ENCODE measurements at places on chromosomes 2 and 18.

GRCh38 chr18:46098616-46098933, 479 bp upstream of the ATP5F1A start:
- DNase-seq: no peak

DNA sequence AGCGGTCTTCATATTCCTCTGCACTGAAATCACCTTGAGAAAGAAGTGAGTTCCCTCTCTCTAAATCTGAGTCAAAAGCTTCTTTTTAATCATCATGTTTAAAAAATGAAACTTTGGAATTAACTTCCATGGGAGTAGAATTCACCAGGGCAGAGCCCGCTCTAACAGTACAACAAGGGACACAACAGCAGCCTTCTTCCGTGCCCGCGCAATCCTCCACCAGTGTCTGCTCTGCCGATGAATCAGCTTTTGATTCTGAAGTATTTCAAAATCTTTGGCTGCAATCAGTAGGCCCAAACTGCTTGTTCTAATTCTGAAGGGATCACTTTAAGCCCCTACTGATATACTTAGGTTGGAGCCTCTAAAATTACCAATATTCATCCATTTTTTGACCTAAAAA, 76.9 kb downstream of the USP40 start:
- DNase-seq: peak; percentile 44

- no peak for DNase-seq
These were observed 9.1 kb downstream of the SMAD7 start for GRCh38 chr18:48941672-48942071.

DNA sequence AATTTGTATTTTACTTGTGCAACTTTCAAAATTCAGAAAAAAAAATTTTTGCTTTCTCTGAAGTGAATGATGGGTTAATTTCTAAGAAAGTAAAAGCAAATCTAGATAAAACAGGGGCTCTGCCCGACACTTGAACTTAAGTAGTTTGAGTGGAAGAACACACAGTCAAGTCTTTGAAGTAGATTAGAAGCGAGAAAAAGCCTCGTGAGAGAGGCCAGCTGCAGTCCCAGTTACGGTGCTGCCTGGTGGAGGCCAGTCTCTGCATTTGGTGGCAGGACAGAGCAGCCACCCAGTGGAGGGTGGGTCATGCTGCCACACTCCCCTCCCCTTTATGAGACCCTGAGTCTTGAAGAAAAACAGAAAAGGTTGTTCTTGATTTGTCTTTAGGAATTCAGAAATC, 81.8 kb downstream of the INPP5D start:
- no peak for DNase-seq

GRCh38 chr18:62982600-62983251, 267.4 kb downstream of the PHLPP1 start:
- DNase-seq: peak; percentile 78

DNA sequence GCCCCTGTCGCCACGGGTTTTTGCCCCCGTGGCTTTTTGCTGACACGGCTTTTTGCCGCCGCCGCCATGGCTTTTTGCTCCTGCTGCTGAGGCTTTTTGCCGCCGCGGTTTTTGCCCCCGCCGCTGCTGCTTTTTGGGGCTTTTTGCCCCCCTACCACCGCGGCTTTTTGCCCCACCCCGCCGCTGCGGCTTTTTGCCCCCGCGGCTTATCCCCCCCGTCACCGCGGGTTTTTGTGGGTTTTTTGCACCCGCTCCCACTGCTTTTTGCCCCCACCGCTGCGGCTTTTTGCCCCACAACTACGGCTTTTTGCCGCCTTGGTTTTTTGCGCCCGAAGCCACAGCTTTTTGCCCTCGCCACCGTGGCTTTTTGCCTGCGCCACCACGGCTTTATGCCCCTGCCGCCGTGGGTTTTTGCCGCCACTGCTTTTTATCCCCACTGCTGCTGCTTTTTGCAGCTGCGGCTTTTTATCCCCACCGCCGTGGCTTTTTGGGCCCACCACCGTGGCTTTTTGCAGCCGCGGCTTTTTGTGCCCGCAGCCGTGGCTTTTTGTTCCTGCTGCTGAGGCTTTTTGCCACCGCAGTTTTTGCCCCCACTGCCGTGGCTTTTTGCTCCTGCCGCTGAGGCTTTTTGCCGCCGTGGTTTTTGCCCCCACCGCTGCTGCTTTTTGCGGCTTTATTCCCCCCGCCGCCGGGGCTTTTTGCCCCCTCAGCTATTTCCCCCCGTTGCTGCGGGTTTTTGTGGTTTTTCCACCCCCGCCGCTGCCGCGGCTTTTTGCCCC, 2798.0 kb upstream of the TEKT4 start:
- no peak for DNase-seq

GRCh38 chr2:73822276-73822675, 6.5 kb upstream of the STAMBP start:
- DNase-seq: no peak

DNA sequence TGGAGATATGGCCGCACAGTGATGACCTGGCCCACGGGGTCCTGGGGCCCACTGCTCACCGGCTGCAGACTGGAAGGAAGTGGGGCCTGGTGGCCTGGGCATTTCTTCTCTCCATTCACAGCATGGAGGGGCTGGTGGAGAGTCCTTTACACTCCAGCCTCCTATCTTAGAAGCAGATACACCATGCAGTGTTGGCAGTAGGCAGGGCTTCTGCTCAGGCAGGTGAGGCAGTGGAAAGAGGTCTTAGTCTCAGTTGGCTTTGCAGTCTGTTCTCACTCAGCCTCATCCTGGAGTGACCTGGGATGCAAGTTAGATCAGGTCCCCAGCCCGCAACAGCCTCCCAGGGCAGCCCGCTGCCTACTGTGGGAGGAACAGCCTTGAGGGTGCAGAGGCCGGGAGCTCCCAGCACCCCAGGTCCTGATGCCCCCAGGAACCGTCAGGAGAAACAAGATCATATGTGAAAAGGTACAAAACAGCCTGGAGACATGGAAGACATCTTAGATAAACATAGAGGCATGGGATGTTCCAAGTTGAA, 45.8 kb upstream of the OTOS start:
- DNase-seq: no peak

GRCh38 chr2:128444121-128444771, 125.6 kb upstream of the HS6ST1 start:
- no peak for DNase-seq

GRCh38 chr18:54767098-54767497, 61.2 kb upstream of the RAB27B start:
- DNase-seq: no peak

- DNase-seq: peak; percentile 19
These were observed 410.9 kb upstream of the TCF4 start for GRCh38 chr18:55998801-55999385.

GRCh38 chr2:130736487-130736886, 7.6 kb downstream of the GPR148 start:
- no peak for DNase-seq

GRCh38 chr2:107729440-107729839, 97.3 kb upstream of the RGPD4 start:
- no peak for DNase-seq

- DNase-seq: no peak
These were observed 50.0 kb upstream of the DSG1 start for GRCh38 chr18:31267823-31268481.

DNA sequence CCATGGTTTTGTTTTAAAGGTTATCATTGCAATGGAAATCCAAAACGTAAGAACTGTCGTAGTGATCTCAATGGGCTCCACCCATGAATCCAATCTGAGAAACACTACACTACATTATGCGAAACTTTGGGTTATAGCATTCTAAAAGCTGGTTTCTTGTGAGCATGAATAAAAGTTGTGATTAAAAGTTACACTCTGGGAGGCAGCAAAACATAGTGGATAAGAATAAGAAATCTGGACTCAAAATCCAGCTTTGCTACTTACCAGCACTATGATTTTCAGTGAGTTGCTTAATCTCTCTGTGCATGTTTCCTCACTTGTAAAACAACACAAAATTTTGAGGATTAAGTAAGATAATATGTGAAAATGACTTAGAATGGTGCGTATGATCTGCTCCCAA, 25.7 kb upstream of the THOC1 start:
- peak; percentile 64 for DNase-seq

GRCh38 chr2:81068144-81068543, 763.6 kb upstream of the LRRTM1 start:
- no peak for DNase-seq

GRCh38 chr18:64027931-64028695, 58.2 kb downstream of the SERPINB8 start:
- no peak for DNase-seq

DNA sequence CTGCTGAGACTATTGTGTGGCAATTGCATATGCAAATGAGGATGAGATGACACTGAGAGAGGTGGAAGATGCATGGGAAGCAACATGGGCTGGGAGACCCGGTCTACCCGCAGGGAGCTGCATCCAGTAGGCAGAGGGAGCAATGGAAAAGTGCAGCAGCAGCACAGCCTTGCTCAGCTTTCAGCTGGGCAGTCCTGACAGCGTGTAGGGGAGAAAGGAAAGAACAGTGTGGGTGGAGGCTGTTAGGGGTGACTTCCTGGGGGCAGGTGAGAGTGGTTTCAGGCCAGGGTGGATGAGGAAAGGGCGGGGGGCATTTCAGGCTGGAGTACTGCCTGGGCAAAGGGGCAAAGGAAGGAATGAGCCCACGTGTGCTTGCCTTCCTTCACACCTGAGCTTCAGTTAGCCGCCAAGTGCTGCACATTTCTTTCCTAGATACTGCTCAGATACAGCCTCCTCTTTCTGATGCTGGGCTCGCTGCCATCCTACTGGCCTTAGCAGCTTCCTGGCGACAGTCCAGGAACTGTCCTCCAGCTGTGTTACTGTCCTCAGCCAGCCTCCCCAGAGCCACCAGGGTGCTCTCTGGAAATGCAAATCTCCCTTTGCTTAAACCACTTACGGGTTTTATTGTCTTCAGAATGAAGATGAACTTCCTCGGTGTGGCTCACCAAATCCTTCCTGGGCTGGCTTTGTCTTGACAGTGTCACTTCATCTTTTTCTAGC, 276.3 kb downstream of the TSN start:
- DNase-seq: no peak

DNA sequence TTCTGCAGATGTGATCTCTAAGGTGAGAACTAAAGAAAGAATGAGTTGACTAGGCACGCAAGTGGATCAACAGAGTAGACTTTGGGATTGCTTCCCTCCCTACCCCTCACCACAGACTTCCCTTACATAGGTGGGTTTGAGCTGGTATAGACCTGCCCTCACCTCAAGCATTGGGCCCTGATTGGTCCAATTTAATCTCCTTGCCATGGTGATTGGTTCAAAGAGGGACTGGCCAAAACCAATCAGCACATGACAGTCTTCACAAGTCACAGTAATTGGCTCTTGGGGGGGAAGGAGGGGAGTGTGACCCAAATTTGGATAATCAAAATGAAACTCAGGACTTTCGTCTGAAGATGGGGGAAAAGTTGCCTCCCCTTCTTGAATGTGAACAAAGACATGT, 36.6 kb upstream of the LNPK start:
- no peak for DNase-seq

GRCh38 chr18:75635096-75635495, 207.6 kb upstream of the SMIM21 start:
- no peak for DNase-seq

- DNase-seq: peak; percentile 16
These were observed 77.0 kb downstream of the EPC2 start for GRCh38 chr2:148721520-148721931.

GRCh38 chr18:12257996-12258718, 4.0 kb downstream of the CIDEA start:
- DNase-seq: no peak

GRCh38 chr2:3665886-3666612, 8.0 kb downstream of the ALLC start:
- no peak for DNase-seq

DNA sequence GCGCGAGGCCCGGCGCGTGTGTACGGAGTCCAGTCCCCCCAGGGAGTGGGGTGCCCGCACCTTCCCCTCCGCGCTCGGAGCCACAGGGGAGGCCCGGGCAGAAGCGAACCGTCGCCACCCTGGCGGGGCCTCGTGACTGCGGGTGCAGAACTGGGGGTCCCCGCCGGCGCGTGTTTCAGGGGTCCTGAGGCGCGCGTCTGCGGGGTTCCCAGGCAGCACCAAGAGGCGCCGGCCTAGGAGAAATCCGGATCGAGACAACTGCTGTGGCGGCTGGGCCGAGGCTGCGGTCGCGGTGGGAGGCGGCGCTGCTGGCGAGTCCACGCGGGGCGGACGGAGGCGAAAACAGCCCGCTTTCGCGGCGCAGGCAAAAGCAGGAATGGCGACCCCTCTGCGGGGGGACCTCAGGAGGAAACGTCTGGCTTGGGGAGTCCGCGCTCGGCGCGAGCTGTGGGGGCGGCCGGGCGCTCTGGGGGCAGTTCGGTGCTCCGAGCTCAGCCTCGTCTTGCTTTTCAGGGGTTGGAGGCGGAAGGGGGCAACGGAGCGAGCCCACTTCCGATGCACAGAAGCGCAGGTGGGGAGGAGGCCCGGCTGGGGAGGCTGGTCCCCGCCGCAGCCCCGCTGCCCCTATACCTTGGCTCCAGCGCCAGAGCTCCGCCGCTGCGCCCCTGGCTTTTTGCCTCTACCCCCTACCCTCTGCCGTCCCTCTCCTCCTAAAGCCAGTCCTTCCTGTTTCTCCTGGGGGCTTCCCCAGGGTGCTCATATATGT, 81.5 kb upstream of the LDLRAD4 start:
- DNase-seq: peak; percentile 52

DNA sequence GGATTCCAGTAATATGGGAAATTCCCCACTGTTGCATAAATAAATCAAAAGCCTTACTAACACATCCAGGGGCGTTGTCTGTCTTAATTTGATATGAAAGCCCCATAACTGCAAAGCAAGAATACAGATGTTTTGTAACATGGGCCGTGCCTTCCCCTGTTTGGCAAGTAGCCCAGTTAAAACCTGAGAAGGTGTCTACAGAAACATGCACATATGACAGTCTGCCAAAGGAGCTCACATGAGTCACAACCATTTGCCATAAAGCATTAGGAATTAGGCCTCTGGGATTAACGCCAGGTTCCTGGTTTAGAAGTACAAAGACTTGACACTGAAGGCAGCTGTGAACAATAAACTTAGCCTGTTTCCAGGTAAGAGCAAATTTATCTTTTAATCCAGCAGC, 43.1 kb upstream of the LONRF2 start:
- DNase-seq: peak; percentile 79

GRCh38 chr2:96325884-96326255, 753 bp downstream of the ITPRIPL1 start:
- no peak for DNase-seq

DNA sequence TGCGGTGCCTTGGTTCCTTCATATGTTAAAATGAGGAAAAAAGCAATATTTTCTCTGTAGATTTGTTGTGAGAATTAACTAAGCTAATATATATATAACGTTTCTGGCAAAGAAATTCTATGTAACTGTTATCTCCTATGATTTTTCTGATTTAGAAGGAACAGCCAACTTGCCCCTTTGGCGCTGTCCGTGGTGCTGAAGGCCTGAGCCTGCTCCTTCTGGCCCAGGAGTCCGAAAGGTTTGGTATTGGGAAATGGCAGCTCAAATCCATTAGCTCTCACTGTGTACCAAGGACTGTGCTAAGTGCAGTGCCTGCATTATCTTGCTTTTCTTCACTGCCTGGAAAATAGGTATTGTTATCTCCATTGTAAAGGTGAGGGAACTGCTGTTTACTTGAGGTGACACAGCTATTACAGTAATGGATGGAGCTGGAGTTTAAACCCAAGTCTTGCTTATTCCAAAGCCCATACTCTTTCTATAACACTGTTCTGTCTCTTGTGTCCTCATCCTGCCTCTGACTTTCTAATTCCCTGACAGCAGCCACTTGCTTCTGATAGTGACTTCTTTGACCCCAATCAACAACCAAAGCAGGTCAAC, 52.2 kb downstream of the C1QL2 start:
- peak; percentile 65 for DNase-seq

GRCh38 chr2:240917009-240917683, 11.0 kb downstream of the CROCC2 start:
- no peak for DNase-seq

All from foreskin fibroblast (primary cell).